ENCODE measurements at places on chromosomes 1 and 21.

GRCh38 chr1:214224611-214225354 is 56.2 kb upstream of the SMYD2 start:
- DNase-seq = no peak

DNA sequence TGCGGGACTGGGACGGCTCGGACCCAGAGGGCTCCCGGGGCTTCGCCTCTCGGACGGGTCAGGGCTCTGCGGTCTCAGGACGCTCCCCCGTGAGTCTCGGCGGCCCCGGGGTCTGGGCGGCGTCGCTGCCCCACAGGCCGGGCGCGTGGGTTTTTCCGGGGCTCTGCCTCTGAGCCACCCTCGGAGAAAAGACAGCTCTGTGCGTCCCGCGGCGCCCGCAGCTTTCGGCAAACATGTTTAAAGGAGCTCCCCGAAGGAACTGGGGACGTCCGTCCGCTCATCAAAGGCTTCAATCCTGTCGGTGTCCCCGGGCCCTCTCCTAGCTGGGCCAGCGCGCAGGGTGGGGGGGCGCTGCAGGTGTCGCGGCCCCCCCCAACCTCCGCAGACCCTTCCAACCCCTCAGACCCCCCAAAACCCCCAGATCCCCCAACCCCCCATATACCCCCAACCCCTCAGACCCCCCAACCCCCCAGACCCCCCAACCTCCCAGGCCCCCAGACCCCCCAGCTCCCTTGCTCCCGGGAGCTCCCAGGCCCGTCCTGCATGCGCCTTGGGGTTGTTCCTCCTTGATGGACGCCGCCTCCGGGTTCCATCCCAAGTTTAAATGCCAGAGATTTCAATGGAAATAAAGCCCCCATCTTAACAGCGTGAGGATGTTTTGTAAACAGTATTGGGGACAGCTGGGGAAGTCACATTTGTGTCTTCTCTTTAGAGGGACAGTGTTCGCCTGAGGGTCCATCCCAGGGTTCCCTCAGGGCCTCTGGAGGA is 996 bp upstream of the C1orf159 start:
- peak; percentile 39 for DNase-seq

DNA sequence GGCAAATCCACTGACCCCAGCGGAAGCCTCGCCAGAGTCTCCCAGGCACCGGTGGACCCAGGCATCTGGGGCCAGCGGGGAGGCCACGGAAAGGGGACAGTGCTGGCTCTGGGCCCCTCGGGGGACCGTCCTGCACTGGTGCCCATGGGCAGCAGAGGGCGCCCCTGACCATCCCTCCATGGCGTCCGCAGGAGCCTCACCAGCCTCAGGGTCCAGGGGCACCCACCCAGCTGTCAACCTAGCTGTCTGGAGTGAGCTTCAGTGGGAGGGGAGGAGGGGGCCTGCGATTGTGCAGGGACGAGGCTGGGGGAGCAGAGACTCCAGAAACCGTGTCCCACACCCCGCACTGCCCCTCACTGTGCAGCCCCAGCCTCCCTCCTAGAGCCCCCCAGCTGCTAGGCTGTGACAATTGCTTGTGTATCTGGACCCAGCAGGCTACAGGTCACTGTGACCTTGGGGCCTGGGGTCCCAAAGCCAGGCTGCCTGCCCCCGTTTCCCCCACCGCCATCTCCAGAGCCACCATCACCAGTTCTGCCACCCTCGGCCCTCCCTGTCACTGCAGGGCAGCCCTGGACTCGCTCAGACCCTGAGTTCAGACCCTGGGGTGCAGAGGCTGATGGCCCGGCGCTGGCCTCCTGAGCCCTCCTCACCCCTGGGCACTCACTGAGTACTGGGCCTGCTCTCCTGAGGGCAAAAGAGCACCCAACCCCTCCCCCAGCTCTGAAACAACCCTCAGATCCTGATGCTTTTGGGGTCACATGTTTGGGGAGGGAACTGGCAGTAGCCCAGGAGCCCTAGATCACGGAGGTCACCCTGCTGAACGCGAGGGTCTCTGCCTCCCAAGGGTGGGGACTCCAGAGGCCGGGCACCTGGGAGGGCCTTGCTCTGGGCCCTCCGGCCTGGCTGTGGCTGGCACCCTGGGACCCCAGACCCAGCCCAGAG is 10.6 kb upstream of the COL6A1 start:
- peak; percentile 31 for DNase-seq

DNA sequence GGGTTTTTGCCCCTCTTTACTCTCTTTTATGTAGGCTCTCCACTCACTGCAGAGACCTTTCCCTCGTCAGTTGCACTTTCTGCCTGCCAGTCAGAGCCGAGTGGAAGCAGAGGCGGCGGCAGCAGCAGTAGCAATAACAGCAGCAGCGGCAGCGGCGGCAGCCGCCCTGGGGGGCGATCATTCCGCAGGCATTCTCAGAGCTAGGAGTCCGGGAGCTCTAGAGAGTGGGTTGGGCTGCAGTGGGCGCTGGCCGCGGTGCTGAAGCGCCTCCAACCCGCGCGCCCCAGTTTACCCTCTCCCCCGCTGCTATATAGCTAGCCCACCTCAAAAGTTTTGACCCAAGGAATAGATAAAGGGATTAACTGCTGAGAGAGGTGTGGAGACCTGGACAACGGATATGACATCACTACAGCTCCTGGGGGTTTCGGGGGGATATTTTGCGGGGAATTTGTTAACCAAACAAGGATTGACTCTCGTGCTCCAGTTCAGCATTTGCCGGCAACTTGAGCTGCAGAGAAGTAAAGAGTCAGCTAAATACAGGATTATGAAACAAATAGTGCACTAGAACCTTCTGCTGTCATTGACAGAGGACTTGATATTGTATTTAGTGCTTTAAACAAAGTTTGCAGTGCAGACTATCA is at the start of gene OLFM3:
Gene OLFM3 (minus strand): TSS at position 102 of the 641 bp plus-strand sequence.
- no peak for DNase-seq

- no peak for DNase-seq
Observed at GRCh38 chr1:37797750-37798345, 4.2 kb downstream of the MANEAL start.

GRCh38 chr1:27298632-27299384 is 23.2 kb upstream of the TMEM222 start:
- no peak for DNase-seq

GRCh38 chr1:153231785-153232184 is 14.4 kb downstream of the PRR9 start:
- no peak for DNase-seq

- DNase-seq = no peak
Observed at GRCh38 chr1:41615981-41616380, 131.5 kb upstream of the EDN2 start.

GRCh38 chr1:204032642-204033235 is 40.2 kb upstream of the SOX13 start:
- DNase-seq = no peak

GRCh38 chr1:46942086-46942485 is 810 bp upstream of the CYP4A11 start:
- no peak for DNase-seq

GRCh38 chr1:157961805-157962762 is 31.4 kb upstream of the KIRREL1 start:
- DNase-seq = no peak

All from effector CD4-positive, alpha-beta T cell (primary cell).